ENCODE measurements at places on chromosomes 12 and 14.

DNA sequence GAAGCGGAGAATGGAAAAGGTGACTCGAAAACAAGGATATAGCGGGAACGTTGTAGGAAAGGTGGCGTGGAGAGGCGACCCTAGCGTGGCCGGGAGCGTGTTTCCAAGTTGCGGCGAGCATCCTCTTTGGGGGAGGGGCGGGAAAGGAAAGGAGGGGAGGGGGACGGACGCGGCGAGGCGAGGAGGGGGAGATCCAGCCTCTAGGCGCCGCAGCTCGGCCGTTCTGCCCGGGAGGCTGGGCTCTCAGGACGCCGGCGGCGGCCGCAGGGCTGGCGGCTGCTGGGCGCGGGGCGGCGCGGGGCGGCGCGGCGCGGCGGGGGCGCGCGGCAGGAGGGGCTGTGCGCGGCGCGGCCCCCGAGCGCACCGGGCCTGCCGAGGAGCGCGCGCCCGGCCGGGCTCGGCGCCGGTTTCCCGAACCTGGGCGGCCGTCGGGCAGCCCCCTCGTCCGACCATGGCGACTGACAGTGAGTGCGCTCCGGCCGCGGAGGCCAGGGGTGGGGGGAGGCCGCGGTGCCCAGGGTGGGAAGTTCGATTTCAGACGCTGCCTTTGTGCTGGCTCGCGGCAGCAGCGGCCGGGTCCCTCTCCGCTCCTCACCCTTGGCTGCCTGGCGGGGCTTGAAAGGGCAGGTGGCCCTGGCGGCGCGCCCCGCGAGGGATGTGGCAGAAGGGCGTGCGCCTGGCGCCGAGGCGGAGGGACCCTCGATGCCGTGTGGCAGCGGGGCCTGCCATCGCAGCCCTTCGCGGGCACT lies 50.3 kb downstream of the SNAPC1 start:
- no peak for DNase-seq

DNA sequence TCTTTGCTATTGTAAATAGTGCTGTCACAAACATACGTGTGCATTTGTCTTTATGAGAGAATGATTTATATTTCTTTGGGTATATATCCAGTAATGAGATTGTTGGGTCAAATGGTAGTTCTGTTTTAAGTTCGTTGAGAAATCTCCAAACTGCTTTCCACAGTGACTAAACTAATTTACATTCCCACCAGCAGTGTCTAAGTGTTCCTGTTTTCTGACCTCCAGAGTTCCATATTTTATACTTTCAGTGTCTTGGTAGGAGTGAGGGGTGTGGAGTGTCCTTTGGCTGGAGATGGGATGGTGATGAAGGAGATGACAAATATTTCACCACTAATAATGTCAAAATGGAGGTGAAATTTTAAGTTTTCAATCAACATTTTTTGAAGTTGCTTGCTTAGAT lies 86.4 kb downstream of the DACT1 start:
- DNase-seq, result no peak

GRCh38 chr12:52860102-52860823 lies 11.5 kb upstream of the KRT78 start:
- no peak for DNase-seq

GRCh38 chr14:22305607-22306006 lies 283.4 kb downstream of the DAD1 start:
- no peak for DNase-seq

- no peak for DNase-seq
These were observed 39.4 kb upstream of the BICDL1 start for GRCh38 chr12:119949594-119949993.

- DNase-seq, result no peak
These were observed 27.3 kb downstream of the PPTC7 start for GRCh38 chr12:110555577-110556406.
